ENCODE measurements at places on chromosomes 5 and 9.

DNA sequence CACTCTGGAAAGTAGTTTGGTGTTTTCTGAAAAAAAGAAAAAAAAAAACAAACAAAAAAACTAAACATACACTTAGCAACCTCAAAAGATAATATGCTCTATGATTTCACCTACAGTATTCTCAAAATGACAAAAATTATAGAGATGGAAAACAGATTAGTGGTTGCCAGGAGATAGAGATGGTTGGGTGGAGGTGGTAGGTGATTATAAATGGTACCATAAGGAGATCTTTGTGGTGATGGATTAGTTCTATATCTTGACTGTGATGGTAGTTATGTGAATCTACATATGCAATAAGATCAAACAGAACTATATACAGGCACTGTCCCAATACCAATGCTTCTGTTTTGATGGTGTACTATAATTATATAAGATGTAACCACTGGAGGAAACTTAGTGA, 32.0 kb downstream of the PTBP3 start:
- DNase-seq = no peak

DNA sequence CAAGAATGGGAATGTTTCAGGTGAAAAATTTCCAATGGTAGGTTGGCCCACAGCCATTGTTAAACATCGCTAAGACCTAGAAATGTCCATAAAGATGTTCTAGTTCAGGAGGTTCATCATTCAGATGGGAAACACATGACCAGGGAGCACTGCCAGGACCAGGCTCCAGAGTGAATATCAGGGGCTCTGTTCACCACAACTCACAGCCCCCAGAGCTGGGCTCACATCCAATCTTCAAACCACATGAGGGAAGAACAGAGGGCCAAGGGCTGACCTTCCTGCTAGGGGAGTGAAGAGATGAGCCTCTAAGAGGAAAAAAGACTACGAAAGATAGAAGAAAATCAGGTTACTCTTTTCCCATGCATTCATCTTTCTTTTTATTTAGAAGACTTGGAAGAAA, 205.8 kb downstream of the SEMA5A start:
- no peak for DNase-seq

- DNase-seq = no peak
These were observed 10.0 kb upstream of the ZNF131 start for GRCh38 chr5:43110606-43111170.

DNA sequence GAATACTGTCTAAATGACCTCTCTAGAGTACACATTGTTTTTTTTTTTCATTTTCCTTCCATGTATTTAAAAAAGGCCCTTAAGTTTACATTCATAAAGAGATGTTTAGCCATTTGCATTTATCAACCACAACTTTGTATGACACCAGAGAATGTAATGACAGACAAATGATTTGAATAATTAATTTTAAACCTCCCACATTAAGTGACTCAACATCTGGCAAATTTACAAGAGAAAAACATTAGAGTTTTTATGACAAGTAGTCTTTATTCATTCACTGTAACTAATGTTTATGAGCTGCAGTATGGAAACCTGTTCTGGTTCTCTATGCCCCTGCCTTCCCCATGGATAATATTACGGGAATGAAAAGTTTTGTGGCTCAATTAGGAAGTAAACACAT, 1093.8 kb upstream of the CDH9 start:
- DNase-seq = no peak

DNA sequence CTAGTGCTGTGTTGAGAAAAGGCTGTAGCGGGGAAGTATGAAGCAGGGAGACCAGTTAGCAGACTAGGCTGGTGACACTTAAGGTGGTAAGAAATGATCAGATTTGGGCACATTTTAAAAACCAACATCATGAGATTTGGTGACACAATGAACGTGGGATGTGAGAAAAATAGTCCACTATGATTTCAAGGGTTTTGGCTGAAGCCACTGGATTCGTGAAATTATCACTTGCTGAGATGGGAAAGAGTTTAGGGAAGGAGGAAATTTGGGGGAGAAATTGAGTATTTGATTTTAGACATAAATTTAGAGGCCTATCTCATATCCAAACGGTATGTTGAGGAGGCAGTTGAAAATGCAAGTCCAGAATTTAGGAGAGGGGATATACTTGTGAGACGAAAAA, 23.1 kb downstream of the SKP2 start:
- DNase-seq = no peak

DNA sequence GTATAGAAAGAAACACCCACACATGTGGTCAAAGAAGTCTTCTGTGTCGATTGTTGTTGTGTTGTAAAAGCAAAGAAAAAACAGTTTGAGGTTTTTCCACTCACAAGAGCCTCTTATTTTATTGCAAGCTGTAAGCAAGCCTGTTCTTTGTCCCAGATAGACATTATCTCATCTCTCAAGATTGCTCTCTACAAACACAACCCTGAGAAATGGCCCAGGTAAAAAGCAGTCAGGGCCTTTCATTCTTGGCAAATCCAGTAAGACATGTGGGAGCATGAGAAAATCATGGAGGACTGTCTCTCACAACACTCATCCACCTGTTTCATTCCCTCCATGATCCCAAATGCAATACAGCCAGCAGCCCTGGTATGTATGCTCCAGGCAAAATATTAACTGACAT, 286.6 kb upstream of the POU5F2 start:
- no peak for DNase-seq

GRCh38 chr5:137688210-137688840, 47.6 kb downstream of the KLHL3 start:
- DNase-seq = no peak
